ENCODE measurements at places on chromosomes 1 and 21.

GRCh38 chr1:36156329-36157114 lies 562 bp downstream of the MAP7D1 start:
- DNase-seq = no peak

- no peak for DNase-seq
Measured at GRCh38 chr1:156337052-156337887, 822 bp downstream of the CCT3 start.

DNA sequence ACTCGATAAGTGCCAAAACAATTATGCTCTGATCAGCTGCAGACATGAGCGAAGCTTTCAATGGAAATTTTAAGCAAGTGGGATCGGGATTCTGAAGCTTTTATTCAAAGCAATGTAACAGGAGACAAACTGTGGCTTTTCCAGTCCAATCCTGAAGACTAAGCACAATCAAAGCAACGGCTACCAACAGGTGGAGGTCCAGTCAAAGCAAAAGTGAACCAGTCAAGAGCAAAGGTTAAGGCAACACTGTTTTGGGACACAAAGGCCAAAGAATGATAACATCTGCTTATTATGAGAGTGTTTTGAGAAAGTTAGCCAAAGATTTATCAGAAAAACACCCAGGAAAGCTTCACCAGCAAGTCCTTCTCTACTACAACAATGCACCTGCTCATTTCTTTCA lies 170.1 kb downstream of the SEC16B start:
- DNase-seq = no peak

DNA sequence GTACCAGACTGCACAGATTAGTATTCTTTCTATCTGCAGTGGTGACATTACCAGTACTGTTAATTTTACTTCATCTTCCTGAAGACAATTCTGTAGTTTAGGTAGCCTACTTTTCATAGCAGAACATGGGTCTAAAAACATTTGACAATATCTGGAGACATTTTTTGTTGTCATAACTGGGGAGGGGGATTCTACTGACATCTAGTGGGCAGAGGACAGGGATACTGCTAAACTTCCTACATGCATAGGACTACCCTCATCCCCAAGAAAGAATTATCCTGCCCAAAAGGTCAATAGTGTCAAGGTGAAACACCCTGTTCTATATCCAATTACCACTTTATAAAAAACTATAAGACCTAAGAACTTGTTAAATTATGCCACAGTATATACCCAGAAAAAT lies 3.4 kb upstream of the ARHGAP29 start:
- no peak for DNase-seq

GRCh38 chr1:79629414-79629813 lies 622.9 kb upstream of the ADGRL4 start:
- no peak for DNase-seq

DNA sequence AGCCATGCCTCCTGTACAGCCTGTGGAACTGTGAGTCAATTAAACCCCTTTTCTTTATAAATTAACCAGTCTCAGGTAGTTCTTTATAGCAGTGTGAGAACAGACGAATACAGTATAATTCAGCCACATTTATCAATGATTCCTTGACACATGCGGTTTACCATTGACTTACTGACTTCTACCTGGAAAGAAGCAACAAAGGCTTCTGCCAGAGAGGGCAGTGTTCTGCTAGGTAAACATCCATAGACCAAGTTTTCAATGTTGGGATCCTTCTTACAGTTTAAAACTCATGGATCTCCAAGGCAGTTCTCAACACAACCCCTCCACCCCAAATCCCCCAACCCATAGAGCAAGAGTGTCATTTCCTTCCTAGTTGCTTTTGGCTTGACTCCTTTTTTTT lies 150.6 kb downstream of the ZNF648 start:
- DNase-seq = no peak

- no peak for DNase-seq
Measured at GRCh38 chr1:218024211-218024720, 260.8 kb upstream of the RRP15 start.

DNA sequence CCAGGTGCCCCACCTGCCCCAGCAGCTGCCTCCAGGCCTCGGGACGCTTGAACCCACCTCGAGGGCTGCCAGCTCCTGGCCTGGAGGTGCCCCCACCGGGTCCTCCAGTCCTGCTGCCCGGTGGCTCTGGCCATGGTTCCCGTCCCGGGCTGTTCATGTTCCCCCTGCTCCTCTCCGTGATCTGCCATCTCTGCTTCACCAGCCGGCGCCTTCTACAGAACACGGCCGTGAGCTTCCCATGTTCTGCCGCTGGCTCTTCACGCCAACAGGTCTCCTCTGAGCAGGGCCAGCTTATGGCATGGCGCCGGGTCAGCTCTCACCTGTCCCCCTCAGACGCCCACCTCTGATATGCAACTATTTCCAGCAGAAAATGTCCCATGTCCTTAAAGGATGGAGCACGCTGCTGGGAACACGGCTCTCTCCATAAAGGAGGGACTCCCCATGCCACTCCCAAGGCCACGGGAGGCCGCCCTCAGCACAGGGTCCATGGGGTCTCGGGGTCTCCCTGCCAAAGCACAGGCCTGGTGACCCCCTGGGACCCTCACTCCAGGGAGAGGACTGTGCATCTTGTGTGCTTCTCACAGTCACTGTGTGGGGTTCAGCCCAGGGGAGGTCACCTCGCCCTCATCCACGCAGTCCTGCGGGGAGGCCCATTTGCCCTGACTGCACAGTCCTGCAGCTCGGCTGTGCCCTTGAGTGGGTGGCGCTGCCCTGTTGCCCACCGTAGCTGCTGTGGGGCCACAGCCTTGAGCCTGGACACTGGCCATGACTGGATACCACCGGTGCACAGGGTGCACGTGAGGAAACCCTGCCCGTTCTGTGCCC lies 36.7 kb downstream of the COL18A1 start:
- no peak for DNase-seq

GRCh38 chr1:26854906-26855305 lies 8.0 kb upstream of the SFN start:
- DNase-seq = no peak

- DNase-seq = no peak
Measured at GRCh38 chr1:197305925-197306324, 37.9 kb downstream of the CRB1 start.

- no peak for DNase-seq
Measured at GRCh38 chr1:211609120-211610024, 30.4 kb upstream of the SLC30A1 start.

DNA sequence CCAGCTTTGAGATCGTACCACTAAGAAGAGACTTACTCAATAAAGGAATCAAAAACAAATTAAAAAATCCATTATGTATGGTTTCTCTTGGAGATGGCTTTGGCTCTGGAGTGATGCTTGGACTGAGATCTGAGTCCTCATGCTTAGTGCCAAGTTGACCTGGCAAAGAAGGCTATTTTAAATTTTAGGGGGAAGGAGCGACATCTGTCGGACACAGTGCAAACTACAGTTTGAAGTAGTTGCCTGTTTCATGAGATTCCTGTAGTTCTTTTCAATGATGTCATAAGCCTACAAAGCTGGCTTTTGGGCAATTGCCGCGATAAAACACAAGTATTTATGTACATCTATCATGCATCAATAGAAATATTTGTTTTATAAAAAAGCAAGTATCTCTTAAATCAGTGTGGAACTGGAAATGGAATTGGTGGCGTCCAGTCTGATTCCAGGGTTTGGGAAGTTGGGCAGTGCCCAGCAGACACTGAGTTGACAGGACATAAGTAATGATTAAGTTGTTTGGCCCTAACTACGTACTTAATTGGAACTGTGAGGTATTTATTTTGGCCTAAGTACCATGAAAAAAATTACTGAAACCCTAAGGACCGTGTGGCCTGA lies 50.0 kb downstream of the TBCE start:
- DNase-seq = no peak

DNA sequence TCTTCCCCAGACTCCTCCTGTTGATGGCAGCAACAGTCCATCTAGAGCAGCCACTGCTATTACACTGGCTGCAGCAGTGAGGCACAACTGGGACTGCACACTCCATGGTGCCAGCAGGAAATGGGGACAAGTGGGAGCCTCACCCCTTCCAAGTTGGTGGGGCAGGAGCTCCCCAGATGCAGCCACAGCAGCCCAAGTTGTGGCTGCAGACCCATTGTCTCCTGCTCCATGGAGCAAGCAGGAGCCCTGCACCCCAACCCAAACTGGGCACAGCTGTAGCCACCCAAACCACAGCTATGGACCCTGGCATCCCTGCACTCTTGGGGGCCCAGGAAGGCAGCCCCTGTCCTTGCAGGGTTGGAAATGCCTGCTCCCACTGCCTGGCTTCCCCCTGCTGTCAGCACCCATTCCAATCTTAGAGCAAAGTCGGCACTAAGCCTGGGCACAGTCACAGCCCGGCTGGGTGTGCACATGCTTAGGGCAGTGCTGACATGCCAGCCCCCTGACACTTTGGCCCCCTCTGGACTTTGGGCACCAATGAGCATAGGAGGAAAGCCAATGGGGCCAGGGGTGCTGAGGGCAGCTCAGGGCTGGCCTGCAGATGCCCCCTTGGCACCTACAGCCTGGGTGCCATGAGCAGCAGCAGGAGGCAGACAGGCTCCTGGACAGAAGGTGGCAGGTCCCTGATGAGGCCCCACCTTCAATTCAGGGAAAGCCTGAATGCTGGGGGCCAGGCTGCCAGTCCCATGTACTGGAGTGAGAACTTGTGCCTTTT lies 44.0 kb downstream of the MATN1 start:
- no peak for DNase-seq

DNA sequence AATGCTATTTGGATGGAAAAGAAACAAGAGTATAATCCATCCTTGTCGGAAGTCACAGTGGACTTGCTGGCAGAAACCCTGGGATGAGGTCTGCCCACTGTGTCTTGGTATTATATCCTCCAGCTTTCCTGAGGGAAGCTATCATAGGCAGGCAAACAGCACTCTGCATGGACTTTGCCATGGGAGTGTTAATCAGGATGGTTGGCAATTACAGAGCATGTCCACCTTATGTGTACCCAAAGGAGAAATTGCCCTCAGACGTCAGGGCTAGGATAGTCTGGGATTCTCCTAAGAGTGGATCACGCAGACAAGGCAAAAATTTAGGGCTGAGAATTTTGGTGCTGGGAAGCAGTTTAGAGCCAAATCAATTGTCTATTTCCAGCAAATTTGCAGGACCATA lies 184.9 kb upstream of the ESRRG start:
- DNase-seq = no peak

DNA sequence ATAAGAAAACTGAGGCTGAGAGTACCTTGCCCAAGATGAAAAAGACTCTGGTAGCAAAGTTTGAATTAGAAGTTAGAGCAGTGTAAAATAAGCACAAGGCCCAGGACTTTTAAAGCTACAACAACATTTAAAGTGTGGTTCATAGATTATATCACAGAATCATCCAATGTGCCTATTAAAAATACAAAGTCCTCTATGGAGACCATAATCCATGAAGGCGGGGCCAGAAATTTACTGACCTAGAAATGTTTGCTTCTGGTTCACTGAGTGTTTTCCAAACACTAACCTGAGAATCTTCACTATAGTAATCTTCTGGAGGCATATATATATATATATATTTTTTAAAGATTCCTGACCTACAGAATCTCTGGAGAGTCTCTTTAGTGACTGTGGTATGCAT lies 12.3 kb downstream of the DEPDC1 start:
- DNase-seq = no peak

- DNase-seq = no peak
Measured at GRCh38 chr1:229454056-229454455, 20.2 kb upstream of the ACTA1 start.

DNA sequence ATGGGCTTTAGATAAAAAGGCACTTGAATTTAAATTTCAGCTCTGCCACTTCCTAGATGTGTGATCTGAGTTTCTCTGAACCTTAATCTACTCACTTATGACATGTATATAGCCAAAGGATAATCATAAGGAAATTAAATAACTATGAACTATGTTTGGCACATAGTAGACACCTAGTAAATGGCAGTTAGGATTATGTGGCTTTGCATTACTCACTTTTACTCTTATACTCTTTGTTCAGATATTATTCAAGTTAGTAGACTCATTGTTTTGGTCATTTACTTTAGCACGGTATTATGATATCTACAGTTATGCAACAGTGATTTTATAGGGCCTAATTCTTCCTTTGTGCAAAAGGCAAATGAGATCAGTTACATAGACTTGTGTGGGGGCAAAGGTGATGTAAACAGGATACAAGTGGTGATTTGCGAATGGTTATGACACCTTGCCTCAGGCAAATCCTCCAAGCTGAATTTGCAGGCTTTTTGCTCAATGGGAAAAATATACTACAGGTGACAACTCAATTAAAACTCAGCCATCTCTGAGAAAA lies 297.2 kb upstream of the PBX1 start:
- DNase-seq = no peak

DNA sequence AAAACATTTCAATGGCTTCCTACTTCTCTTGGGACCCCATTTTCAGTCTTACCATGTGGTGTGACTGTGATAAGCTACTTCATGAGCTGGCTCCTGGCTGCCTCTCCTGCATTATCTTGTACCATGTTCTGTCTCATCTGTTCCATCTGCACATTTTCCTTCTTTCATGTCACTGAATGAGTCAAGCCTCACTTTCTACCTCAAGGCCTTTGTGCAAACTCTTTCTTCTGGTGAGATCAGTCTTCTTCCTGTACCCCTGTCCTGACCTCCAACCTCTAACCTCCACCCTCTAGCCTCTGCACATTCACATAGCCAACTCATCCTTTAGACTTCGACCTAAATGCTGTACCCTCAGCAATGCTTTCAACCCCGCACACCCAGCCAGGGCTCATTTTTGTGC lies 9.6 kb upstream of the FAM78B start:
- DNase-seq = peak; percentile 8

DNA sequence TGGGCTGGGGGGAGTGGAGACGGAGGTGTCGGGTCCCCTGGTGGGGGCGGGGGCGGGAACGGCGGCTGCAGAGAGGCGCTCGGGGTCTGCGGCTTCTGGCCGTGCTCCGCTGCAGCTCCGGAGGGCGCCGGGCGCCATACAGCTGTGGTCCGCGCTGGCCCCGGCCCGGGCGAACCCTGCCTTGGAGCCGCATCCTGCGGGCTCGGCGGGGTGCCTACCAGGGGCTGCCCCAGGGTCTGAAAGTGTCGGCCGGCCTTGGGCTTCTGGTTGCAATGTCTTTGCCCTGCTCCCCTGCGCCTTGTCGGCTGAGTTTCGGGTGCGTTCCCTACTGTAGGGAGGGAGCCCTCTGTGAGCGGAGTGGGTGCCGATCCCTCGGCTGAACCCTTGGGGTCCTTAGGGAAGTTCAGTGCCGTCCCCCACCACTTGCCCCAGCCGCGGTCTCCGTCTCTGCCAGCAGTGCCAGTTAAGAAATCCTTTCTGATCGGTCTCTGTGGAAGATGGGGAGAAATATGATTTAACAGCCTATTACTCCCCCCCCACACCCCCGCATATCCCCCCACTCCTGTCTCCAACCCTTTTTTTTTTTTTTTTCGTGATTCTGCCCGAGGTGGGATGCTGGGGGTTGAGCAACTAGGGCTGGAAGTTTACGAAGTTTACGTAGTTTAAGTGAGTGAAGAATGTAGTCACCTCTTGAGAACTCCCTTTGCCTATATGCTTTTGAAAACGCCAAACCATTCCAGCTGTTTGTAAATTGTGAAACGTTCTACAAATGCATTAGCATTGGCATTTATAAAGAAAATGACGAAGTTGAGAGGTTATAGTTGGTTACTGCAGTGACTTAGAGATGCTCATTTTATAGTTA lies 588 bp downstream of the NEXN start:
- no peak for DNase-seq

GRCh38 chr1:83692524-83693381 lies 306.2 kb downstream of the TTLL7 start:
- no peak for DNase-seq

GRCh38 chr21:25870084-25870483 lies 135.3 kb downstream of the GABPA start:
- DNase-seq = no peak

GRCh38 chr1:198465201-198466144 lies 75.0 kb downstream of the ATP6V1G3 start:
- no peak for DNase-seq

- DNase-seq = no peak
Measured at GRCh38 chr1:45979778-45980176, 152.7 kb downstream of the PIK3R3 start.

Data from vagina (tissue), 2 donors.